Ovary (tissue), 10 donors: ENCODE measurements at places on chromosomes 6 and 20. TPM values are rescaled to one million over a fixed set of nuclear protein-coding genes. Genes with fewer than 3 reads are reported as not detected.

GRCh38 chr6:43584892-43585570, 9.0 kb downstream of the POLH start:
- DNase-seq = no peak

GRCh38 chr20:23446505-23446904, 6.2 kb downstream of the CST11 start:
- DNase-seq = no peak

DNA sequence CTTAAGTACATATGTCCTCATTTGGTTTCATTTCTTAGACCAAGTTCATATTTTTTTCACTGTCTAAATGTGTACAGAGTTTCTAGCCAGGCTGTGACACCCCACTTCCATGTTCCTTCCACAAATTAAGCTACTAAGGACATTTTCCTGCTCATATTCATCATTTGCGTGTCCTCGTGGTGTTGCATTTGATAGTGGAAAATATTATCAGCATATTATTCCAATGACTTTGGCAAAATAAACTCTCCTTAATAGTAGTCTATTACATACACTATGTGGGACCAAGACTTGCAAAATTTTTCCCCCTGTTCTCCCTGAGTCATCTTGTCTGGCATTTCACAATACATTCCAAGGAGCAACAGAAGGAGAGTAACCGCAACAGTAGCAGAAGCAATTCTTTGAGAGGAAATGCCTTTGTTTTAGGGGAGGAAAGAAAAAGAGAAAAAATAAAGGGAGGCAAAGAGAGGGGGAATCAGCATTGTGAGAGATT, 599.2 kb downstream of the COL12A1 start:
- DNase-seq = no peak

DNA sequence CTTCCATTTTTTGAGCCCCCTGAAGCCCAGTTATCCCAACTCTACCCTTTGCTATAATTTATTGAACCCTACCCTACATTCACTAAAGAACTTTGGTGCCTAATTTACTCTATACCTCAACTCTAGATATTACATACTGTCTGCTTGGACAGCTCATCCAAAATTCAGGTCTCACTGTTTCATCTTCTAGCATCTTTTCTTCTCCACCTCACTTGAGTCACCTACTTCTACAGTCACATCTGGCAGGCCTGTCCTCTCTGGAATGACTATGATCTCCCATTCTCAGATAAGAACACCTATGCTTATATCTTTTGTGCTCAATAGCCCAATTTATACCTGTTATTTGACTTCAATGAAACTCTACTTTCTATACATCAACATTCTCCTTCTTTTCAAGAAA, 58.0 kb downstream of the SHPRH start:
- no peak for DNase-seq

- DNase-seq = no peak
Measured at GRCh38 chr20:63032861-63033793, 26.4 kb upstream of the BHLHE23 start.

GRCh38 chr6:99458319-99458718, 33.2 kb upstream of the PNISR start:
- DNase-seq = no peak

DNA sequence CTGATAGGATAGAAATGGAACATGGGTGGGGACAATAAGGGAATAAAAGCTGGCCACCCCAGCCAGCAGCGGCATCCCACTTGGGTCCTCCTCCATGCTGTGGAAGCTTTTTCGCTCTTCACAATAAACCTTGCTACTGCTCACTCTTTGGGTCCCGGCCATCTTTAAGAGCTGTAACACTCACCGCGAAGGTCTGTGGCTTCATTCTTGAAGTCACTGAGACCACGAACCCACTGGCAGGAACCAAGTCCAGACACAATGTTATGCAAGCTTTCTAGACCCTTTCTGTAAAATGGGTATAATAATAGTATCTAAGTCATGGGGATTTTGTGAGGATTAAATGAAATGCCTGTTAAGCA, 48.9 kb upstream of the EZR start:
- no peak for DNase-seq

DNA sequence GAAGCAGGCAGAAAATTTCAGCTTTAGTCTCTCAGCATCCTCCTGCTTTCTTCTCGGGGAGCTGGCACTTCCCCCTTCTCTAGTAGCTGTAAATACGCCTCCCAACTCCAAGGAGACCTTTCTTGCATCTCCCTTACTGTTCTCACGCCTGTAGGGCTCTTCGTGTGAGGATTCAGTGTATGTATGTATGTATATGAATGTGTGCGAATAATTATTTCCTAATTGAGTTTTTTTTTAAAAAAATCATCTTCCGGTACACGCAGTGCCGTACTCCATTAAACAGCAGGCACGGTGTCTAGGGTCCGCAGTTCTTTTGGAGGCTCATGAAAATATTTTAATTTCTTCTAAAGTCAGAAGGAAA, 85.4 kb downstream of the HFE start:
- DNase-seq = no peak

DNA sequence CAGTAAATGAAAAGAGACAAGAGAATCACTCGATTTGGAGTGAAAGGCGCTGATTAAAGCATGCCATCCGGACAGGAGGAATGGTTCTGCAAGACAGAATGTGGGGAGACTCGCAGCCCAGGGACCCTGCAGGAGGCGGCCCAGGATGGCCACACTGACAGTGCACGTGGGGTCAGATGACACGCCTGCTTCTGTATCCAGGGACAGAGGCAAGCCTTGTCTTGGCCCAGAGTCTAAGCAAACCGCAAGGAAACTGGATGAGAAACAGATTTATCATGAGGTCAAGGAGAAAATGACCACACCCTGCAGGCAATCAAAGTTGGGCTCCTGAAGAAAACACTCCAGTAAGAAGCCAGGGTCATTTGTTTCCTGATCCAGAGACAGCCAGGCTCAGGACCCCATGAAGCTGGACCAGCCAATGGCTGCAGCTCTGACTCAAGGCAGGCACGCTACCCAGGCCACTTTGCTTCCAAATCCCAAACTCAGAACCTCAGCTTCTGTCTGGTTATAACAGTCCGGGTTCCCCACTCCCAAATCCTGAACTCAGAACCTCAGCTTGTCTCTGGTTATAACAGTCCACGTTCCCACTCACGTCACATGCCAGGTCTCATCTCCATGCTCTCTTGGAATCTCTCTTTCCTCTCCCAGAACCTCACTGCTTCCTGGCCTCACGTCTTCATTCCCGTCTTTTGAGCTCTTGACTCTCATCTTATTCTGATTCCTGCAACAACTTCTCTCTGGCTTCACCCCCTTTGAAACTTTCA, 144.9 kb upstream of the THBS2 start:
- DNase-seq = no peak

GRCh38 chr6:100203400-100203799, 209.4 kb upstream of the MCHR2 start:
- no peak for DNase-seq

CALHM5 gene
- 0.20 TPM for total RNA-seq

RALY gene
- 110 TPM for total RNA-seq

SLC17A3 gene
- total RNA-seq = 0.42 TPM

MYMX gene
- not detected for total RNA-seq
